ENCODE measurements at places on chromosomes 2 and 18. TPM values are rescaled to one million over a fixed set of nuclear protein-coding genes. Genes with fewer than 3 reads are reported as not detected.

ARMC9 gene
- total RNA-seq: 147 TPM

STPG4 gene
- total RNA-seq: 0.23 TPM

LANCL1 gene
- total RNA-seq: 40.0 TPM

ALPI gene
- total RNA-seq: not detected

APCDD1 gene
- total RNA-seq: 0.15 TPM

FER1L5 gene
- total RNA-seq: 0.30 TPM

Measured in smooth muscle cell of the coronary artery (primary cell).